ENCODE measurements at places on chromosomes 16 and 17.

- DNase-seq, result no peak
These were observed 759.1 kb upstream of the RBFOX1 start for GRCh38 chr16:6573577-6573976.

DNA sequence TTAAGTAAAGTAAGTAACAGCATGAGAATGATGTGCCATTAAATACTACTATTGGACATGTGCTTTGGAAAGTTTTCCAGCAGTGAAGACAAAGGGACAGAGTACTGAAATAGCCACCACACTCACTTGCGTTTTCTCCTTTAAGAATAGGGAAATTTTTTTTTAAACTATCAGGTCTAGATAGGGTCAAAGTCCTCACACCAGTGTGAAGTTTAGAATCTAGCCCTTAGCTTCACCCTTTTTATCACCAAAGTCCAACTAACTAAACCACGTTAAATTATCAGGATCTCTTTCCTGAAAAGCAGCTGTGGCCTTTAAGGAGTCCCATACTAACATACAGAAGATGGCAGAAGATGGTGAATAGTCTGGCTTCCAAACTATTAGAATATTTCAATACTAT is 180.9 kb downstream of the ZNF18 start:
- no peak for DNase-seq

DNA sequence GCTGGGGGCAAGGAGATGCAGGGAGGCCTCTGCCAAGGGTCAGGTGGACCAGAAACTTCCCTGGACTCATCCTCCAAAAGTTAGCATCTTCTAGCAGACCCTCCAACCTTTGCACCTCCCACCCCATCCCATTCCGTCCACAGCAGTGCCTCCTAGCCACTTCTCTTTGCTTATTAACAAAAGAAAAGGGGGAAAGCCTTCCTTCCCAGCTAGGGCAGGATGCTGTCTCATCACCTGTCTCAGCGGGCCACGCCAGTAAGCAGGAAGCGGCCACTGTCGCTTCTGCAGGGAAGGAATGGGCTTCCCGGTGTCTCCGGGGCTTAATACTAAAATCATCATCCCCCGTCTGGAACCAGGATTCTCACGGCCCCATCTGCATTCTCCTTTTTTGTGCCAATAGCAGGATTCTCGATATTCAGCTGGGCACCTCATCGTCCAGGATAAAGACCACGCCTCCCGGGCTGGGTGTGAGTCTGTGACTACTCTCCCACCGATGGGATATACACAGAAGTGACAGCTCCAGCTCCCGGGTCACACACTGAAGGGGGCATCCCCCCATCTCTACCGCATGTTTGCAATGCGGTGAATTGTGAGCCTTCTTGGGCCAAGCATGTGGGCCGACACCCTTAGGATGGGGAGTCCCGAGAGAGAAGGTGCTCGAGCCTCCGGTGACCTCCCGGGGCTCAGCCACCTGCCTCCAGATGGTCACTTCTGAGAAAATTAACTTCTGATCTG is 15.5 kb upstream of the RBFOX3 start:
- DNase-seq, result no peak

- DNase-seq, result no peak
These were observed 8.1 kb downstream of the SERPINF1 start for GRCh38 chr17:1769822-1770477.

DNA sequence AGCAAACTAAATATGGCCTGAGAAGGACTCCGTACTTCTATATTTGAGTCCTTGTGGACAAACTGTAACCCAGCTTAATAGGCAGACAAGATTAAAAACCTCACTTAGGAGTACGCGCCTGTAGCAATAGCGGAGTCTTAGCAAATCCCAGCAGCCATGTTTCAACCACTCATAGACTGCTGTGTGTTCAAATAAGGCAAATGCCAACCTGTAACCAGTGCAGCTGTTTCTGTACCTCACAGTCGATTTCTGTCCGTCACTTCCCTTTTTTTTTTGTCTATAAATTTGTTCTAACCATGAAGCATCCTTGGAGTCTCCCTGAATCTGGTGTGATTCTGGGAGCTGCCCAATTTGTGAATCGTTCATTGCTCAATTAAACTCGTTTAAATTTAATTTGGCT is 30.2 kb downstream of the TANC2 start:
- no peak for DNase-seq

All from stimulated activated CD4-positive, alpha-beta T cell treated with anti-CD3 and anti-CD28 coated beads, TNF-alpha, amount 100 ng/mL, for 24 hours (primary cell).